Heart left ventricle (tissue), 16 donors: ENCODE measurements at places on chromosomes 3 and 15.
A peak's percentile ranks its signal among the peaks of the same experiment; 100 is the strongest.

DNA sequence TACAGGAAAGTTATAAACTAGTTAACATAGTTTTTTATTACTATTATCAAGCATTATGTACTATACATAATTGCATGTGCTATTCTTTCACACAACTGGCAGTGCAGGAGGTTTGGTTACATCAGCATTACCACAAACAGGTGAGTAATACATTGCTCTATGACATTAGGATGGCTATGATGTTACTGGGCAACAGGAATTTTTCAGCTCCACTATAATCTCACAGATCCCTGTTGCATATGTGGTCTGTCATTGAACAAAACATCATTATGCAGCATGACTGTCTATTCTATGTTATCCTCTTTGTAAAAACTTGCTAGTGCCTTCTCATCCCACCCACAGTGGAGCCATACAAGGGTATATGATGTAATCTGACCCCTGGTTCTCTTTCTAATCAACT is 36.5 kb upstream of the PDZRN3 start:
- H3K4me1 ChIP-seq = no peaks in the 10 kb centered on the region
- no peaks in the 10 kb centered on the region for H3K27me3 ChIP-seq
- no peak for DNase-seq
- H3K36me3 ChIP-seq = no peaks in the 10 kb centered on the region
- no peak overlapping the region for H3K27ac ChIP-seq

GRCh38 chr3:53071882-53072431 is 26.1 kb upstream of the SFMBT1 start:
- H3K27ac ChIP-seq = peak overlapping the region; percentile 71
- no peak for DNase-seq
- H3K36me3 ChIP-seq = no peaks in the 10 kb centered on the region
- no peak overlapping the region for H3K4me3 ChIP-seq
- H3K27me3 ChIP-seq = no peaks in the 10 kb centered on the region

DNA sequence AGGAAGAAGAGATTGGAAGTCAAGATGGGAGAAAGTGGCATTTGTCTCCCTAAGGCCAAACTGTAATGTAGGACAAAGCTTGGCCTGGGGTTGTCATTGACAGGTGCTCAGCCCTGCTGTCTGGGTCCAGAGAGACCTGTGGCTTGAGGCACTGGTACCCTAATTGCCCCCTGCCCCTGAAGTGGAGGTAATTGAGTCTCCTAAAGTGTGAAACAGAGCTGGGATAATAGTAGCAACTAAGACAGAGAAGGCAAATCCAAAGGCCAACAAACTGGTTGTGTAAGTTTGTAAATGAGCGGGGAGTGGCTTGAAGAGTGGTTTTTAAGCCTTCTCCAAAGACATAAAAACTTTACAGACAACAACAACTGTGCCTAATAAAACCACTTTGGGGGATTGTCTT is 264.2 kb upstream of the ROPN1 start:
- H3K4me1 ChIP-seq = peaks cover 34% of the 10 kb centered on the region
- no peak overlapping the region for H3K27ac ChIP-seq
- no peaks in the 10 kb centered on the region for H3K36me3 ChIP-seq
- no peak for DNase-seq

GRCh38 chr3:30894521-30895251 is at the start of gene GADL1:
Gene GADL1 (minus strand): TSS chr3:30894661. CDS start chr3:30894614, 47 bp downstream.
- no peak within 1 kb of the TSS for H3K27ac ChIP-seq
- H3K4me3 ChIP-seq = peak within 1 kb of the TSS; percentile 72
- DNase-seq = peak; percentile 55

- H3K36me3 ChIP-seq = no peaks in the 10 kb centered on the region
- no peaks in the 10 kb centered on the region for H3K27me3 ChIP-seq
- no peak overlapping the region for H3K4me3 ChIP-seq
- peaks cover 28% of the 10 kb centered on the region for H3K4me1 ChIP-seq
- H3K27ac ChIP-seq = no peak overlapping the region
Observed at GRCh38 chr3:188573956-188574355, 420.0 kb downstream of the LPP start.

DNA sequence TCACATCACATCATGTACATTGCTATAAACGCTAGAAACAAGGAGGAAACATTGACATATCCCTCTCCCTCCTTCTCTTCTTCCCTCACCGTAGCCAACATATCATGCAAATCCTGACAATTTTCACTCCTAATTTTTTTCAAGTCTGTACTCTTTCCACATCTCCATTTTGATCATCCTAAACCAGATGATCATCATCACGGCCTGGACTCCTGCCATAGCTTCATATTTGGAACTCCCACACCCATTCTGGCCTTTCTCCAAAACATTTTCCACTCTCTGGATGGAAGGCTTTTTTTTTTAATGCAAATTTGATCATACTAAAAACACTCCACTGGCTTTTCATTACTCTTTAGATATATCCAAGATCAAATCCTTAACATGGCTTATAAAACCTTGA is 248.0 kb upstream of the CNTN3 start:
- H3K27ac ChIP-seq = no peak overlapping the region
- H3K4me3 ChIP-seq = no peak overlapping the region
- no peaks in the 10 kb centered on the region for H3K4me1 ChIP-seq
- H3K27me3 ChIP-seq = no peaks in the 10 kb centered on the region

GRCh38 chr3:64691051-64691450 is 3.3 kb upstream of the ADAMTS9 start:
- H3K4me1 ChIP-seq = no peaks in the 10 kb centered on the region
- H3K36me3 ChIP-seq = no peaks in the 10 kb centered on the region
- DNase-seq = no peak
- H3K27me3 ChIP-seq = no peaks in the 10 kb centered on the region

DNA sequence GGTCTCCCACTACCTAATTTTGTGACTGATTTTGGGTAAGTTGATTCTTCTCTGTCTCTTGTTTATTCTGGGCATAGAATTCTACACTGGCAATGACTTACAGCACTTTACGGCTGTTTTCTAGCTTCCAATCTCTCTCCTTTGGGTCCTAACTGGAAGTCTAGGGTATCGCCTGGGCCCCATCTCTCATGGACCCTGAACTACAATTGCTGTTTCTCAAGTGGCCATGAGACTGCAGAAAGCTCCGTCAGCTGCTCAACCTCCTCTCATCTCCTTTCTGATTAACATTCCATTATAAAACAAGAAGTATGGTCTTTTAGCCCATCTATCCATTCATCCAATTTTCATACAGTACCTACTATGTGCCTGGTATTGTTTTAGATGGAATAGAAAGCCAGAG is 4.4 kb upstream of the PXYLP1 start:
- no peaks in the 10 kb centered on the region for H3K4me1 ChIP-seq
- no peak overlapping the region for H3K4me3 ChIP-seq
- no peaks in the 10 kb centered on the region for H3K27me3 ChIP-seq
- H3K36me3 ChIP-seq = no peaks in the 10 kb centered on the region

DNA sequence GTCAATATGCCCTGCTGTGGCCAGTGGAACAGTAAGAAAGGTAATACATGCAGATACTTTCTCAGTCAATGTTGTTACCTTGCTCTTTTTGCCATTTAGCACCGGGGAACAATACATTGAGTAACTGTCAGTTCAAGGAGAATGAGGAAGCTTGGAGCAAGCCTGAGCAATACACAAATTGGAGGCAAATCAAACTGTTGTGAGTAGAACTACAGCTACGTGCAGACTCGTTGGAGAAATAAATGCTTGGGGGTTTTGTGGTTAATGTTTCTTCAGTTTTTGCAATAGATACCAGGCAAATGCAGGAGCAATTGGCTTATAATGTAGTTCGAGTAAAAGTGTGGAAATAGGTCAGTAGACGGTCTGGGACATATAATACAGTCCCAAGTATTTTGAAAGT is 587.3 kb upstream of the ROBO1 start:
- H3K27ac ChIP-seq = no peak overlapping the region
- H3K36me3 ChIP-seq = no peaks in the 10 kb centered on the region
- no peaks in the 10 kb centered on the region for H3K4me1 ChIP-seq
- H3K4me3 ChIP-seq = no peak overlapping the region
- H3K27me3 ChIP-seq = no peaks in the 10 kb centered on the region
- no peak for DNase-seq

GRCh38 chr3:159234306-159234705 is 432.5 kb downstream of the MFSD1 start:
- H3K4me1 ChIP-seq = no peaks in the 10 kb centered on the region
- no peak for DNase-seq
- H3K36me3 ChIP-seq = no peaks in the 10 kb centered on the region
- H3K27me3 ChIP-seq = no peaks in the 10 kb centered on the region

GRCh38 chr3:58358092-58358491 is 25.4 kb downstream of the PXK start:
- no peaks in the 10 kb centered on the region for H3K36me3 ChIP-seq
- no peak overlapping the region for H3K4me3 ChIP-seq
- H3K27ac ChIP-seq = no peak overlapping the region
- no peaks in the 10 kb centered on the region for H3K27me3 ChIP-seq
- DNase-seq = no peak

- H3K27me3 ChIP-seq = no peaks in the 10 kb centered on the region
- no peak for DNase-seq
- H3K27ac ChIP-seq = no peak overlapping the region
- H3K4me1 ChIP-seq = no peaks in the 10 kb centered on the region
Observed at GRCh38 chr15:45495588-45495987, 27.0 kb downstream of the SLC30A4 start.

- peak overlapping the region; percentile 71 for H3K27ac ChIP-seq
- H3K27me3 ChIP-seq = no peaks in the 10 kb centered on the region
- no peak for DNase-seq
- no peaks in the 10 kb centered on the region for H3K36me3 ChIP-seq
Observed at GRCh38 chr3:73547427-73548248, 77.1 kb downstream of the PDZRN3 start.

DNA sequence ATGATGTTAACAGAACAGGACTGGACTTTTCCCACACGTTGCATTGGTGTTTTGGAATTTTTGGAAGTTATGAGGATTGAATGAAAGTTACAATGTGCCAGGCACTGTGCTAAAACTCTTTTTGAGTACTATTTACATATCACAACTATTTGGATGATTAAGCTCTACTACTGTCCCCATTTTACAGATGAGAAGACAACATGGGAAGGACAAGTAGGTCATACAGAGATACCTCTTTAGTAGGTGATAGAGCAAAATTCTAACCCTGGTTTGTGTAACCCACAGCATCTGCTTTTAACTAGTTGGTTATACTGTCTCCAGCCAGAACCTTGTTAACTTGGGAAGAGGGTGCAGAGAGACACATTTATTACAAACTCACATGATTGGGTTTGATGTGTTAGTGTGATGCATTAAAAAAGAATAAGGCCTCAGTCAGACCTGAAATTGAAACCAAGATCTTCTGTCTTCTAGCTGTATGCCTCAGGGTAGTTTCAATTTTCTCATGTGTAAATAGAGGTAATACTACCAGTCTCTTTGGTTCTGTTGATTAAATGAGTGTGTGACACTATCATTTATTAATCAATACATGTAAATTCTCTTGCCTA is 1.4 kb downstream of the NDUFB4 start:
- no peak overlapping the region for H3K27ac ChIP-seq
- H3K27me3 ChIP-seq = no peaks in the 10 kb centered on the region
- H3K36me3 ChIP-seq = peaks cover 20% of the 10 kb centered on the region
- no peak for DNase-seq
- H3K4me1 ChIP-seq = peaks cover 34% of the 10 kb centered on the region
- peak overlapping the region; percentile 77 for H3K4me3 ChIP-seq

DNA sequence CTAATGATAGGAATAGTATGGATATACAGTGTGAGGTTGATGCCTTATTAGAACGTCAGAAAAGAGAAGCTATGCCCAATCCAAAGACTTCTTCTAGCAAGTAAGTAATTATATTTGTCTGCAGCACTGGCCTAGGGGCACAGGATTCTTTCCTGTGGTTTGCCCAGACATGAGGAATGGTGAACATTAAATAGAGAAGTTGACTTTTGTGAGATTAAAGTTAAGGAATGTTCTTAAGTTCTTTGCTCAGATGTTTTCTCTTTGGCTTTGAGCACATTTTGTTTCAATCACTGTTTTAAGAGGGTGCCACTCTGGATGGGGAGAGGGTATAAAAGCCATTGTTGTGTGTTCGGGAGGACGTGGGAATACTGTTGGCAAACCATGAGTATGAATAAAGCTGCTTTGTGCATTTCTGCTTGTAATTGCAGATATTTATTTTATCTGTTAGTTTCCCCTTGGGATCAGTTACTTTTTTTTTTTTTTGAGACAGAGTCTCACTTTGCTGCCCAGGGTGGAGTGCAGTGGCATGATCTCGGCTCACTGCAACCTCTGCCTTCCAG is 8.3 kb downstream of the KIF23 start:
- no peak for DNase-seq
- no peak overlapping the region for H3K27ac ChIP-seq
- H3K27me3 ChIP-seq = no peaks in the 10 kb centered on the region
- H3K36me3 ChIP-seq = no peaks in the 10 kb centered on the region
- no peak overlapping the region for H3K4me3 ChIP-seq
- H3K4me1 ChIP-seq = no peaks in the 10 kb centered on the region

GRCh38 chr3:111666041-111666735 is 71.0 kb upstream of the ZBED2 start:
- no peaks in the 10 kb centered on the region for H3K4me1 ChIP-seq
- H3K4me3 ChIP-seq = no peak overlapping the region

GRCh38 chr3:178536211-178537079 is at the start of gene KCNMB2:
Gene KCNMB2 (plus strand): TSS chr3:178536436.
- no peaks in the 10 kb centered on the region for H3K36me3 ChIP-seq
- peak within 1 kb of the TSS; percentile 53 for H3K27ac ChIP-seq
- no peaks in the 10 kb centered on the region for H3K4me1 ChIP-seq
- H3K27me3 ChIP-seq = no peaks in the 10 kb centered on the region
- DNase-seq = no peak

- no peak overlapping the region for H3K27ac ChIP-seq
- H3K4me1 ChIP-seq = no peaks in the 10 kb centered on the region
- no peaks in the 10 kb centered on the region for H3K36me3 ChIP-seq
- H3K4me3 ChIP-seq = no peak overlapping the region
Observed at GRCh38 chr3:58299839-58300516, 6.1 kb upstream of the RPP14 start.

- DNase-seq = no peak
- no peak overlapping the region for H3K27ac ChIP-seq
- H3K36me3 ChIP-seq = no peaks in the 10 kb centered on the region
- H3K4me3 ChIP-seq = no peak overlapping the region
- H3K4me1 ChIP-seq = no peaks in the 10 kb centered on the region
Observed at GRCh38 chr3:38039899-38040261, 872 bp downstream of the DLEC1 start.

GRCh38 chr3:40237889-40238571 is 71.5 kb upstream of the EIF1B start:
- H3K27ac ChIP-seq = peak overlapping the region; percentile 52
- H3K4me3 ChIP-seq = no peak overlapping the region
- H3K27me3 ChIP-seq = no peaks in the 10 kb centered on the region
- no peaks in the 10 kb centered on the region for H3K4me1 ChIP-seq
- DNase-seq = peak; percentile 40

DNA sequence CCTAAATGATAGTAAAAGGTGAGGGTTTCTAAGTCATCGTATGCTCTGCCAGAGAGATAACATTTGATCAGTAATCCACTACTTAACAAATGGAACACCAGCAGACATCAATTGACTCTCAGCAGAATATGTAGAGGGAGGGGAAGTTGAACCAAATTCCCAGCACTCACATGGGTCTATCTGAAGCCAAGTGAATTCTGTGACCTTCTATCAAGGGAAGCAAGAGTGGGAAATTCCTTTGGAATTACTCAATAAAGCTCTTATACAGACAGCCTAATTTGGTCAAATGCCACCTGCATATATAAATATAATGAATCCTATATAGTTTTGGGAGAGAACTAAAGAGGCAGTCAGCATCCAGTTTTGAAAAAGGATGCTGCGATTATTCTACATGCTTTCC is 15.8 kb upstream of the KCNMB2 start:
- no peak overlapping the region for H3K27ac ChIP-seq
- H3K36me3 ChIP-seq = no peaks in the 10 kb centered on the region
- no peaks in the 10 kb centered on the region for H3K27me3 ChIP-seq
- no peak for DNase-seq
